ENCODE measurements at places on chromosomes 5 and 9.

DNA sequence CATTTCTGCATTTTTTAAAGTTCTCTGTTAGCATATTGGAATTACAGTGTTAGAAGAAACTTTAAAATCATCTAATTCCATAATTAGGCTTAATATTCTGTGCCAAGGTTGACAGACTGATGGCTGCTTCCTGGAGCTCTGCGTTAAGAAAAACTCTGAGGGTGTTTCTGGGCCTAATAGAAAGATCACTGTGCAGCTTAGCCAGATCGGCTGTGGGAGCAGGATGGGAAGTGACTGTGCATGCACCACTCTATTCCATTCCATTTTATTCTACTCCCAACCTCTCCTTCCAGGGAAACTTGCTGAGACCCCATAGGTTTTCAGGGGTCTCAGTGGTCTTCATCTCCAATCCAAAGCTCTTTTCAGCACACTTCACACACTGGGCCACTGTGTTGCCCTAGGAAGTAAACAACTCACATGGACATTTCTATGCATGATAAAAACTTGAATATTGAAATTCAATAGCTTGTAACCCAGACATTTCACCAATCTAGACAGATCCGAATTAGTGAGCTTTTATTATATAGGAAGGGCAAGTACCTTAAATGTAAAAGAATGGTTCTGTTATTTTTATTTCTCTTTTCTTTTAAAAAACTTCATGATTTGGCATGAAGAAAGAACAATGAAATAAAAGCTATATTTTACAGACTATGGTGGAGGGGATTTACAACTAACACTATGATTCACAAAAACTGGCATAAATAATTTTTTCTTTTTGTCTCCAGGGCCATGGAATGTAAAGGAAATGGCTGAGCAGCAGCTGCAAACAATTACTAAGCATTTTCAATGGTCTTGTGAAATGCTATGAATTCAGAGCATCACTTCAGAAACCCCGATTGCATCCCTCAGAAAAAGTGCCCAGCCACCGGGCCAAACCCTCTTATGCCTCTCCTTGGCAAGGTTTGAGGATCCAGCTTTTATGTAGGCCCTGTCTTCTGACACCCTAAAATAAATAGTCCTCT is 51.4 kb upstream of the DAB2 start:
- DNase-seq: no peak

DNA sequence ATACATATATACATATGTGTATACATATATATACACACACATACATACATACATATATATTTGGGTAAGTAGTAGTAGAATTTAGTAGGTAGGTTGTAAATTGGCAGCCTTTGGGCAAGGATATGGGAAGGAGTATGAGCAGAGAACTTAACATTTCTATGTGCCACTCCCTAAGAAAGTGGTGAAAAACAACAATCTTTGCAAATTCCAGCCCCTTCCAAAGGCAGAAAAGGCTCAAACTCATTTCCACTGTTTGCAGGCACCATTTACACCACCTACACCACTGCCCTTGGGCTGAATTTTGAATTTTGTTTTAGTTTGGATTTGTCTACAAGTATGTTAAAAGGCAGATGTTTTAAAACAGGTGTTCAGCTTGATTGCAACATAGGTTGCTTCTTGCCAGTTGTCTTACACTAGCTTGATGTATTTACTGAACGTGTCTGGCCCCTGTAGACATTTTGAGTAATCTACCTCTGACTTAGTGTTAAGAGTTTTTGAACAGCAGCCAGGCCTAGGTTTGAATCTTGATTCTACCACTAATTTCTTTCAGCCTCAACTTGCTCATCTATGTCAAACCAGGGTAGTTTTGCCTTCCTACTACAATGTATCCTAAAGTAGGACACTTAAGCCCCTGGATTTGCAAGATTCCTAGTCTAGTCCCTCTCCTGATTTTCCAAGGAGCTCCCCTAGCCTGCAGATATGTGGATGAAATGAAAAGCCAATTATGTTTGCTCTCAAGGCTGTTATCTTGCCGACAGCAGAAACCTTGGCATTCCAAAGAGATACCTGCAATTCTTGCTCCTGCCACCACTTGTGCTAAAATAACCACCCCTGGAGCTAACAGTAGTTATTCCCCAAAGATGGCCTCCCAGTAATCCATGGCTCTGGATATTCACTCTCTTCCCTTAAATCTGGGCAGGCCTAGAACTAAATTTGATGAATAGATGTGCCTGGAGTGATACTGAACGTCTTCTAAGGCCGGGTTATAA is 156.2 kb upstream of the SLC44A1 start:
- no peak for DNase-seq

DNA sequence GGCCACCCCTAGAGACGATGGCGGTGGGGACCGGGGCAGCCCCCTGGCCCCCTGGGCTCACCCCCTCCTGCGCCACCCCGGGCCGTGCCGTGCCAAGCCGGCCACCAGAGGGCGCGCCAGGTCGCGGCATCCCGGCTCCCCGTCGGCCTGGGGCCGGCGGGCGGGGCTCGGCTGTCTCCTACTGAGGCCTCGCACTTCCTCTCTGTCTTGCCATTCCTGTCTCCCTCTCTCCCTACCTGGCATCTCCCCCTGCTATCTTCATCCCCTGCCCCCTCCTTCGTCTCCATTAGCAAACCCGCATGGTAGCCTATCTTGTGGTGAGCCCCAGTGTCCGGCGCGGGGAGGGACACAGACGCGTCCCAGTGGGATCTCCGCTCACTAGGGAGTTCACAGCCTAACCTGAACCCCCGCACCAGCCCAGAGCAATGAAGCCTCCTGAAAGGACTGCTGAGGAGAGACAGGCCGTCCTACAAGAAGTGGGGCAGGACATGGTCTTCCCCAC is 29.8 kb upstream of the FABP6 start:
- peak; percentile 46 for DNase-seq

DNA sequence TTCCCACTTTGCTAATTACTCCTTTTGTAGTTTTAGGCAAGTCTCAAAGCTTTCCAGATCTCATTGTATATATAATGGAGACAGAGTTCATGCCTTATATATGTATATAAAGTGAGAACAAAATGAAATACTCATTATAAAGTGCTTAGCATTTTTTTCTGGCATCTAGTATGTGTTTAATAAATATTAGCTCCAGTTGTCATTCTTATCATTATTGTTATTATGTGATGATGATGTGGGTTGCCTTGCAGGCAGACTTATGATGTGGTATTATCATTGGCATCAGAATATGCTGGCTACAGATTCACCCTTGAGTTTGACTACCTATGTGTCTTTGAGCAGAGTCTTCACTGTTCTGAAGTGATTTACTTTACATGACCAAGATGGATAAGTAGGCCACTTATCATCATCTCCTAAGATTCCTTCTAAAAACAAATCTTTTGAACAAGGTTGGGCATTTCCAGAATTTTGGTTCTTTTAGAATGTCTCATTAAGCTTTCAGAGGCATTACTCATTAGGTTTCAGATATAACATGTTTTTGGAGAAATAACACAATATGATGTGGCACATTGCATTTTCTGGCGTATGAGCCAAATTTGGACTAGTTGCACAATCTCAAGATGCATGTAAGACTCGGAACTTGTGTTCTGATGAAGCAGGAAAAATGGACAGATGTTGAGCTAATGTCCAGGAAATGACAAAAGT is 145.6 kb upstream of the TNC start:
- no peak for DNase-seq

DNA sequence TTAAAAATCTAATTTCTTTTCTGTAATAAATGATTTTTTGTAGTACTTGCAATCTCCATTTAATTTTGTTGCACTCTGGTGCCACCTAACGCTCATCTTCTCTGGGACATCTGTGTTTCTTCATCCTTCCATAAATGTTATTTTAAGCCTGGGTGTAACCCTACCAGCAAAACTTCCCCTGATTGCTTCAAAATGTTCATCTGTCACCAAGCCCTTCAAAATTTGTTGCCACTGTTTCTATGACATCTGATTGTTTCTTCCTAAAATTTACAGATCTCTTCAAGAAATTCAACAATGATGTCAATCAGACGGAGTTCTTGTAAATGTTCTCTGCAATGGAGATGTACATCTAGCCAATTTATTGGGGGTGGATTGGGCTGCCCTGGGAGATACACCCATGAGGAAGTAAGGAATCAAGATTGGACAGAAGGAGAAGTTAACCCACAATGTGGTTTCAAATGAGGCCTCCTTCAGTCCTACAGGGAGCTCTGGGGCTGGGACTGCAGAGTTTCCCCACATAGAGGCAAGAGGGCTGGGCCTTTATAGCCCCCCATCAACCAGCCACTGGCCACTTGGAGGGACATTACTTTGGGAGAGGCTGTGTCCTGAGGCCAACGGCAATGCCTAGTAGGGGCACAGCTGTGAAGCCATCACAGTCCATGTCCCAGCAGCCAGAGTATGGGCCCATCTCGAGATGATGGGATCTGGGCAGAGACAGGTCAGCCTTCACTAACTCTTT is 23.3 kb downstream of the MCTP1 start:
- DNase-seq: no peak

- DNase-seq: no peak
Measured at GRCh38 chr5:52784737-52785136, 3.0 kb upstream of the ITGA1 start.

DNA sequence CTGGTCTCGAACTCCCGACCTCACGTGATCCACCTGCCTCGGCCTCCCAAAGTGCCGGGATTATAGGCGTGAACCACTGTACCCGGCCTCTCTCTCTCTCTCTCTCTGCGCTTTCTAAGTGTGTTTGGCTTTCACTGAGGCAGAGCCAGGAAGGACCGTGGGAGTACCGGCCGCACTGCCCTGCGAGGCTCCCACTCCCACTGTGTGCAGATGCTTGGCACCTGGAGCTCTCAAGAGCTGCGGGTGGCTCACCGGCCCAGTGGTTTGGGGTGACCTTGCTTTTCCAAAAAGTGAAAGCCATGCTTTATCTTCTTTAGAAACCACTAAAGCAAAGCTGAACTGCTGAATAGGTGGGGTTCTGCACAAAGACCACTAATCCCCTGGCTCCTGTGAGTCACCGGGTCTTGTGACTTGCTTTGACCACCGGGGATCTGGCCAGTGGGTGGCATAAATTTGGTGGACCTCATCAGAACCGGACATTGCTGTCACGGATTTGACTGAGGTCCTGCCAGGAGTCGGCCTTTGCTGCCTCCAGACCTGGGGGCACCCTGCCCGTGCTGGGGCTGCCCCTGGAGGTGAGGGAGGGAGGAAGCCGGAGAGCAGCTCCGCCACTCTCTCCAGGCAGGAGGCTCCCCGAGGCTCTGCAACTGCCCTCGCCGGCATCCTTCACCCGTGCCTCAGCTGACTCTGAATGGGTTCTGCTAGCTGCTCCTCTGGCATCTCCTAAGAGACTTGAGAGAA is 228.9 kb downstream of the FANCC start:
- DNase-seq: no peak

DNA sequence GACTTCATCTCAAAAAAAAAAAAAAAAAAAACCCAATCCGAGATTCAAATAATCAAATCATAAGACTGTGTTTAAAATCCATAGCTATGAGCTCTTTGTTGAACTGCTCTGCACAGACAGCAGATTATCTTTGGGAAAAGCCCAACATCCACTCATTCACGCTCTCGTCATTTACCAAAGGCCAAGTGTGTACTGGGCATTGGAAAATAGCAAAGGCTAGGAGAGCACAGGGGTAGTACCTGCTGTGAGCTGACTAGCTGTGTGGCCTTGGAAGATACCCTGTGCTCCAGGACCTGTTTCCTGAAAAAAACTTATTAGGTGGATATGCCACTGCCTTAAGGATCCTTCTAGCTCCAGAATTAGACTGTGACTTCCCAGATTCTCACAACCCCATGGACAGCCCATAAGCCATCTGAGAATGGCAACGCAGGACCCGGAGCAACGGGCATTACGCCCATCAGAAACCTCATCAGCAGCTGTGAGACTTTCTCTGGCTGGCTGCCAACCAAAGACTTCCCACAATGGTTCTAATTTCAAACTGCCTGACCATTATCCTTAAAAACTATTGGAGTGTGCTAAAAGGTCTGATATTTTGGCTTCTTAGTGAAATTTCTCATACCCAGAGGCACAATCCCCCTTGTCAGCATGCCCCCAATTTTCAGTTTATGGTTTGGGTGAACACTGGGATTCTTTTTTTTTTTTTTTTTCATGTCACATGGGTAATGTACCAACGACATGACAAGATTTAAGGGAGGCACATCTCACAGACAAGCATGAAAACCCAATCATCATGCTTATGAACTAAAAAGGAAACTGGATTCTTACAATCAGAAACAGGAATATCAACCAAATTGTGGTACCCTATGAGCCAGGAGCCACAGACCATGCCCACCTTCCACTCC is 16.8 kb downstream of the SERINC5 start:
- no peak for DNase-seq

GRCh38 chr5:90402521-90403255 is 6.9 kb downstream of the CETN3 start:
- no peak for DNase-seq

DNA sequence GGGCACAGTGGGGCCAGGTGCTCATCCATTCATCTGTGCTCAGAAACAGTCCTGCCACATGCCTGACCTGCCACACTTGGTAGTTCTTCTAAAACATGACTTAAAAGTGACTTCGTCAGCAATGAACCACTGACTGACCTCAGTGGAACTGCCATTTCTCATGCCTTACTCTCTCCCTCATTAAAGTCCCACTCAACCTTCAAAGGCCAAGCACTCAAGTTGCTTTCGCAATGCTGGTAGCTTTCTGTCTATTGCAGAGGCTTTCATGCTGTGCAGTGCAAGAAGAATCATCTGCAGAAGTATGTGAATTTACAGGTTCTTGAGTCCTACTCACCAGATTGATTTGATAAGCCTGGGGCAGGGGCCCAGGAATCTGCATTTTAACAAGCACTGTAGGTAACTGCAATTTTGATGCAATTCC is 23.9 kb downstream of the B4GALT1 start:
- no peak for DNase-seq

Measured in CD4-positive, alpha-beta memory T cell (primary cell).